ENCODE measurements at places on chromosomes 7 and 10.

GRCh38 chr7:80257756-80258155 is 123.1 kb downstream of the GNAI1 start:
- no peak for DNase-seq

DNA sequence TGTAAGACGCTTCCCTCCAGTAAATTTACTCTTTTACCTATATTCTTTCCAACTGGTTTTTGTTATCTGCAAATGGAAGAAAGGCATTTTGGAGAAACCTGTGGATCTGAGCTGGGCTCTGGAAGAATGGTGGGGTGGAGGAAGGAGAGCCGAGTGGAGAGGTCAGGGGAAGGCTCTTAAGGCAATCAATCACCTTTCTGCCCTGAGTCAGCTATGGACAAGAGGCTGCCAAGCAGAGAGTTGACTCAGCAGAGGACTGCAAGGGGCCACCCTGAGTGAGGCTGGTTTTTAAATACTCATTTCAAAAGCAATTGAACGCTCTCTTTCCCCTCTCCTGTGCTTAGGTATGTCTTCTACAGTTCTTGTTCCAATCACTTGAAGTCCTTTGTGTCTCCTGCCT is 81.8 kb downstream of the SPAG6 start:
- DNase-seq = no peak

- no peak for DNase-seq
Measured at GRCh38 chr10:10911471-10911921, 106.2 kb upstream of the CELF2 start.

DNA sequence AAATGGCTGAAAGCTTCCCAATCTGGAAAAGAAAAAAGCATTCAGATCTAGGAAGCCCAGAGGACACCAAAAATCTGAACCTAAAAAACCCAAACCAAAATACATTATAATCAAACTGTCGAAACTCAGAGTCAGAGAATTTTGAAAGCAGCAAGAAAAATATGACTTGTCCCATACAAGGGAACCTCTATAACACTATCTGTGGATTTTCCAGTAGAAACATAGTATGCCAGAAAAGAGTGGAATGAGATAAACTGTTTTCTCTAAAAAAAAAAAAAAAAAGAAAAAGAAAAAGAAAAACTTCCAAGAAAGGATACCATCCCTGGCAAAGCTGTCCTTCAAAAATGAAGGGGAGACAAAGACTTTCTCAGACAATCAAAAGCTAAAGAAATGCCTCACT is 179.0 kb downstream of the POM121L12 start:
- DNase-seq = no peak

DNA sequence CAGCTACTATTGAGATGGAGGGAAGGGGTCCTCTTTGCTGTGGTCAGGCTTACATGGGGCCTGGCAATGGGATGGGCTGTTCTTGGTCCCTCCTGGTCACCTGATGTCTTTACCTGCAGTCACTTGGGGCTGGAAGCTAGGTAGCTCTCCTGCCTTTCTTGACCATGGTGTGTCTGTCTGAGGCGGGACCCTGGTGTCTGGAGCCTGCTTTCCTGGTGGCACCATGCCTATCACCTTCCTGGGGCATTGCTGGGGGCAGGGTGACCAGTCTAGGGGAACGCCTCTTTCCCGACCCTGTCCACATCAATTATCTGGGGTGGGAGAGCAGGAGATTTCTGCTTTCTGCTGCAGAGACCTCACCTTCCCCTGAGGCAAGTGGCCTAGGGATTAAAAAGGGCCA is 55.6 kb downstream of the ARHGAP22 start:
- no peak for DNase-seq

DNA sequence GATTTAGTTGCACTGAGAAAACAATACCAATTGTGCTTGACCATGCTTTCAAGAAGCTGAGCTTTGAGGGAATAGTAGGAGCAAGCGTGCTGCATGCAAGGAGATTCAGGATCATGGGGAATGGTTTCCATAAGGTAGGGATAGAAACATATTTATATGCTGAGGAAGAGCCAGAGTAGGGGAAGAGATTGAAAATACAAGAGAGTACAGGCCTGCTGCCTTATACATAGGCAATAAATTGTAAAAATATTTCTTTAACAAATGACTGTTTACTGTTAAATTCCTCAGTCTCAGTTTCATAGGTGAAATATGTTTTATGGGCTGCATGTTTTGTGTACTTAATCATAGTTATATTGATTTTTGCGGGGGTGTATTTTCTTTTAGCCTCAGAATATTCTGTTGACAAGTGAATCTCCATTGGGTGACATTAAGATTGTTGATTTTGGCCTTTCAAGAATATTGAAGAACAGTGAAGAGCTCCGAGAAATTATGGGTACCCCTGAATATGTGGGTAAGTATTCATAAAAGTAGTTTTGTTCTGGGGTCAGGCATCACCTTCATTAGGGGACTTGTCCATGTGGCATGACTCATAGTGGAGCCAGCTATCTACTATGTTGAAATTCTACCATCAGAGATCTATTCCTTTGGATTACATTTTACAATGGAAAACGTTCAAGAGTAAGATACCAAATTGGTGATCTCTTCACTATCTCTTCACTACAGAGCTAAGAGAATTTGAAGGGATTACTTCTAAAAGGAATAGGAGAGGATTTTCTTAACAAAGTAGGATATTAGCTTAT is 36.5 kb downstream of the STK17A start:
- DNase-seq = no peak

DNA sequence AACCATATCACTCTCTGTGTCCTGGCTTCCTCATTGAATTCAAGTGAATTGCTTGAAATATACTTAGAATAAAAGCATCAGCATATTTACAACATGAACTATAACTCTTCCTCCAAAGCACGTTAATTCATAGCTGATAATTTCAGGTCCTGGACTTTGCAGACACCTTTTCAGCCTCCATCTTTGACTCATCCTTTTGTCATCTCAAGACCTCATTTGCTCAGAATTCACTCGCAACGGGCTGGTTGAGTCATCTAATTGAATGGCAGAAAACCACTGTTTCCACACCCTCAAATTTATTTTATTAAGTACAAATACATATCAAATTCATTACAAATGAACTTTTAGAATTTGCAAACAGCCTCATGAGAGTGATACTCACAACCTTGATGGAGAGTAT is 545.7 kb downstream of the GATA3 start:
- no peak for DNase-seq

DNA sequence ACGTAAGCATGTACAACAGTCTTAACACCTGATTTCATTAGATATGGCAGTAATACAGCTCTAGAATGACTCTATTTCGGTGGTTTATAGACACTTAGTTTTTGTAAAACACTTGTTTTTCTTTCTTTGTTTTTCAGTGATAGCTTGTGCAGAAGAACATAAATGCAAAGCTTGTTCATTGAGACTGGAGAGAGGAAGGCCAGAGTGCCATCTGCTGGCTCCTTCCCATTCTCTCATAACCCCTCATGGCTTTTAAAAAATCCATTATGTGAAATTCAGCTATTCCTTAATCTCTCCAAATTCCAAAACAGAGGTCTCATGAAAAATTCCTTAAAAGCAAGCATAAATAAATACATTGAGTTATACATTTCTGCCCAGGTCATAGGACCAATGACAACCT is 76.3 kb downstream of the CACNB2 start:
- peak; percentile 3 for DNase-seq

- DNase-seq = no peak
Measured at GRCh38 chr7:78783179-78783962, 670.1 kb downstream of the MAGI2 start.

- no peak for DNase-seq
Measured at GRCh38 chr7:106462914-106463482, 178.2 kb upstream of the NAMPT start.

DNA sequence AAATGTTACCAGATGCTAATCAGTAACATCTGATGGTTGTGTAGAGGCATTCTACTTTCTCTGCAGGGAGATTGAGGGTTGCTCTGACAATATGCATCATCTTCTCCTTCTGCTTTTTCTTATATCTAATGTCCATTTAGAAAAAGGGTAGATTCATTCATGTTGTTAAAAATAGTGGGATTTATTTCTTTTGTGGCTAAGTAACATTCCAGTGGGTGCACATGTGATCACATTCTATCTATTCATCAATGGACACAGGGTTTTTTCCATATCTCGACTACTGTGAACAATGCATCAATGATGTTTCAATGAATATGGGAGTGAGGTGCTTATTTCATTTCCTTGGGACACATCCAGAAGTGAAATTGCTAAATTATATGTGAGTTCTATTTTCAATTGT is 103.9 kb downstream of the CRPPA start:
- no peak for DNase-seq

- DNase-seq = no peak
Measured at GRCh38 chr10:3396116-3396515, 223.5 kb upstream of the PITRM1 start.

DNA sequence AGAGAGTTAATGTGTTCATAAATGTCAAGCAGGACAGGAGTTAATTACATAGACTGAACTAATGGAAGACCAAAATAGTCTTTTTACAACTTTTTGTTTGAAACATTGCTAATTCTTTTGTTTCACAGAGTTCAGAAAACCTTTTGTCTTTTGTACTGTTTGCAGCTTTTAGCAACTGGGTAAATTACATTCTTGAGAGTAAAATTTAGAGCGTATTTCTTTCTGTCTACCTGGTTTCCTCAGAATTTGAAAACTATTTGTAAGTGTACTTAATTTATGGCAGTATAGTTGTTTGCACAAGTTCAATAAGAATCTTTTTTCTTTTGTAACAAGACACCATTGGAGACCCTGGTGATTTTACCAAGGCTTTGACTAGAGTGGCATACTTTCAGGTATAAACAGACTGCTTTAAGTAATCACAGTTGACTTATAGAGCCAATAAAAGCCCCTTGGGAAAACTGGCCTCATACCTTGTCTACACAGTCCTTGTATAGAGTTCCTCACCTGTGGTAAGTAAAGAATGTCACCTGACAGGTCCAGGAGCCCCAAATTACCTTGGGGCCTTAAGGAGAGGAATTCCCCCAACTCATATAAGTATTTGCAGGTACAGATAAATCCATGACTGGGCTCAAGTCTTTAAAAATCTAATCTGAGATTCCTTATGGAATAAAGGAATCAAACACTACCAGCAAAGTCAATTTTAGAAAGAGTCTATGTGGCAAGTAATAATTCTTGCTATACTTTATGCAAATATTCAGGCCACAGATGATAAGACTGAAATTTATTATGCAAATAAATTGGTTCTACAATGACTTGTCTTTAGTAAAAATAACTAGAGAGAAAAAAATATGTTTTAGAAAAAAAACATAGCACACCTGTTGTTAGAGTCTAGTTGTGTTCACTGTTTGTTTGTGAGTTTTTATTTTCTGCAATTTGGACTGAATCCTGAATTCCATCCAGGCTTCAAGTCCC is 23.6 kb upstream of the CREB3L2 start:
- no peak for DNase-seq

GRCh38 chr7:41928166-41928565 is 225.3 kb upstream of the INHBA start:
- DNase-seq = no peak

- DNase-seq = no peak
Measured at GRCh38 chr7:73838642-73839041, 3.7 kb downstream of the METTL27 start.

DNA sequence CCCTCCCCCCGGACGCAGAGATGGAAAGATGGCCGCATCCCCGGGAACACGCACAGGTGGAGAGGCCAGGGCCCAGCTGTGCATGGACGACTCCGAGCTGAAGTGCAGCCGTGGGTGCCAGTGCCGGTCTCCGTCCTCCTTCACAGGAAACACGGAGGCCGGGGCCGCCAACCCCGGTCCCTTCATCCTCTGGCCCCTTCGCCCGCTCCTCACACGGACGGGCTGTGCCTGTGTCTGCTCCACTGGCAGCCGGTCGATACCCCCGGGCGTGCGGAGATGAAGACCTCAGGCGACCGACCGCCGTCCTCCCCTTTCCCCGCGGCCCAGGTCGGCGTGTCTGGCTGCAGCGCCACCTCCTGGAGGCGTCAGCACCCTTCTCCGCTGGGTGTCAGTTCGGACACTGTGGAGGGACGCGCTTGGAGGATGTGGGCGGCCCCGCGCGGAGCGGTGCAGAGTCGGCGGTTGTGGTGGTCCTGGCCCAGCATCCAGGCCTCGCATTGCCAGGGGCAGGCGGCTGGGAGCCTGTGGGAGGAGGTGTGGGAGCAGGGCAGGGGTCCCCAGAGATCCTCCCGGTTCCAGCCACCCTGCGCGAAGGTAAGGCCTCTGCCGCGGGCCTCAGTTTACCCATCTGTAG is 9.9 kb downstream of the ZNF511 start:
- peak; percentile 87 for DNase-seq

- no peak for DNase-seq
Measured at GRCh38 chr10:119931871-119932270, 39.3 kb downstream of the SEC23IP start.
